CD4-positive, alpha-beta memory T cell (primary cell): ENCODE measurements at places on chromosomes 7 and 10. TPM values are rescaled to one million over a fixed set of nuclear protein-coding genes. Genes with fewer than 3 reads are reported as not detected.

The CAPZA2 gene
- total RNA-seq: 112 TPM

GRCh38 chr7:14288701-14289100 lies 299.2 kb upstream of the ETV1 start:
- DNase-seq: no peak

DNA sequence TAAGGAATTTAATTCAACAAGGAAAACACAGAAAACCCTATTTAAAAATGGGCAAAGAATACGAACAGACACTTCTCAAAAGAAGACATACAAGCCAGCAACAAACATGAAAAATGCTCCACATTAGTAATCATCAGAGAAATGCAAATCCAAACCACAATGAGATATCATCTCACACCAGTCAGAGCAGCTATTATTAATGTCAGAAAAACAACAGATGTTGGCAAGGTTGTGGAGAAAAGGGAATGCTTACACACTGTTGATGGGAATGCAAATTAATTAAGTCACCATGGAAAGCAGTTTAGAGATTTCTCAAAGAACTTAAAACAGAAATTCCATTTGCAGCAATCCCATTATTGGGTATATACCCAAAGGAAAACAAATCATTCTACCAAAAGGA lies 55.2 kb downstream of the GCC1 start:
- DNase-seq: no peak

DNA sequence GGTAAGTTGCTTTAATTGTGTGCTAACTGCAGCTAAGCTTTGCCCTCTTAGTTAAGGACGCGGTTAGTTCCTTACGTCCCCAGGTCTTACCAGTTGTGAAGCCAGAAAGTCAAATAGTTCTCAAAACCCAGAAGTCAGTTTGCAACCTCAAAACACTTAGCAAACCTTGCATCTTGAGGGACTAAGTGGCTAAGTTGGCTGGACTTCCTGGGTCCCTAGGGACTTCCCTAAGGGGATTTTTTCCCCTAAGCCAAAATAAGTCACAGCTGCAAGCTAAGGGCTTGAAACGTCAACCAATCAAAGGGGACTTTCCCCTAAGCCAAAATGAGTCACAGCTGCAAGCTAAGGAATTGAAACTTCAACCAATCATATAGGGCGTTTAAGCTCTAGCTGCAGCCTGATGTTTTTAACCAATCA lies 36.2 kb upstream of the HECW1 start:
- DNase-seq: no peak

DNA sequence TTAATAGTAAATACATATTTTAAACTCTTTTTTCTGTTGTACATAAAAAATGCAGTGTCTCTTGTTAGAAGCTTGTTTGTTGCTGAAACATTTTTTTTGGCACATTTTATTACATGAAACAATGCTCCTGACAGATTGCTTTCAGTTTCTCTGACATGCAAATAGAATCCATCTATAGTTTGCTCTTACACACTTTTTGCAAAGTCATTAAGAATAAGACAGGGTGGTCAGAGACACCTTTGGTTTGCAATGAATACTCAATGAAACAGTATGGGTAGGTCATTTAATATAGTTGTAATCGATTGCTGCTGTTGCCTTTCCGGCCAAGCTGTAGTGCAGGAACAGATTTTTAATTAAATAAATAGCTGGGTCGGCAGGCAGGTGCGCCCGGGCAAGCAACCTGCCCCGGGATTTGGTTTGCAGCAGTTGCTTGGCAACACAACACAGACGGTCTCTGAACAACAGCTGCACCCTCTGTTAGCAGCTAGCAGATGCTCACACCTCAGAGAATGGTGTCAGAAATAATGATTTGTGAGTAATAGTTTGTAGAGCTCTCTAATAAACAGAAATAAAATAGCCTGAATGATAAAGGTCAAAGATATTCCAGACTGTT lies 115.7 kb upstream of the CACNA2D1 start:
- no peak for DNase-seq

DNA sequence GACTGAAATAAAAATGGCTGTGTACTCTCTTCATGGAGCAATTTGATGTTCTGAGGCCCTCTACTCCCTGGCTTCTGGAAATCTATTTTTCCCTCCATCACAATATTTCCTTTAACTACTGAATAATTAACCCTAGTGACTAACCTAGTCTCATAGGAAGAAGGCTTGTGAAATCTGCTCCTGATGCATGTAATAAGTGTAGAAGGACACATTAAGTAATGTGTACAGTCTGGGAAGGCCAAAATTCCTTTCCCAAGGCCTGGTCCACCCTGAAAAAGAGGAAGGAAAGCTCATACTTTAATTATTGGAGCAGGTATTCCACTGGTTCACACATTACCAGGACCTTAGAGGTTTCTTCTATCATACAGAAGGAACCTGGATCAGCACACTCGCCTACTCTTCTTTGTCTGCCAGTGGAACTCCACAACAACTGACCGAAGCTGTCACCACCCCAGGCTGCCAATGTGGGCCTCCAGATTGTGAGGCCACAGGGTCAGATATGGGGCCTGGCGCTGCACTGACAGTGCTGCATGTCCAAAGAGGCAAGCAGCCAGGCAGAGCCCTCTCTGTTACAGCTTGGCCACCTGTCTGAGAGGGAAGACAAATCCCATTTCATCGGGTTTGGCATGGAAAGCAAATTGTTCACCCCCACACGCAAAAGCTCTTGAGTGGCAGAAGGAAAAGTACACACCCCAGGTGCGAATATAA lies 54.4 kb upstream of the FAM133B start:
- DNase-seq: no peak

DNA sequence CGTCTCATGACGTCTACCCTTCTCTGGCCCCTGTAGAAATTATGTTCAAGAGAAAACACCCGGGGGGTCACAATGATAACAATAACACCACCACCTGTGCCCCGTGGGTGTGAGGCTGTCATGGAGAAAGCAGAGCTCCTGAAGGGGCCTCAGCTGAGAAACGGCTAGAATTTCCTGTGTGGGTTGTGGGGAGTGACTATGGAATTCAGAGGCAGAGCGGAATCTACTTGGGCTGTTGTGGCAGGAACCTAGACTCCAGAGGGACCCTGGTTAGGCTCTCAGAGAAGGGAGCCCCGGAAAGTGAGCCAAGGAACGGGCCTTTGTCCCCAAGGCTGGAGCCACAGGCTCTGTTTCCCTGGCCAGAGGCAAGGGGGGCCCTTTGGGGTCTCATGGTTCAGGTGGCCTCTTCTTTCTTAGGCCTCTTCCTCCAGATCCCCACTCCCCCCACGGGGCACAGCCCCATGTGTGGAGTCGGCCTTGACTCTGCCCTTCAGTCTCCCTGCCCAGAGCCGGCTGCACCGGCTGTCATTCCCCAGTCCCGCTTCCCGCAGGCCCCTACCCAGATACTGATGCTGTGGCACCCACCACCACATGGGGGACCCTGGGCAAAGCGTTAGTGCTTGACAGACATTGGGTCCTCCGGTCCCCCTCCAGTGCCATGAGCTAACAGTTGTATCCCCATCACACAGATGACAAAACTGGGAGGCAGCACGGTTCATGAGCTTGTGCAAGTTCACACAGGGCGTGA lies 6.5 kb upstream of the GIMAP8 start:
- no peak for DNase-seq

DNA sequence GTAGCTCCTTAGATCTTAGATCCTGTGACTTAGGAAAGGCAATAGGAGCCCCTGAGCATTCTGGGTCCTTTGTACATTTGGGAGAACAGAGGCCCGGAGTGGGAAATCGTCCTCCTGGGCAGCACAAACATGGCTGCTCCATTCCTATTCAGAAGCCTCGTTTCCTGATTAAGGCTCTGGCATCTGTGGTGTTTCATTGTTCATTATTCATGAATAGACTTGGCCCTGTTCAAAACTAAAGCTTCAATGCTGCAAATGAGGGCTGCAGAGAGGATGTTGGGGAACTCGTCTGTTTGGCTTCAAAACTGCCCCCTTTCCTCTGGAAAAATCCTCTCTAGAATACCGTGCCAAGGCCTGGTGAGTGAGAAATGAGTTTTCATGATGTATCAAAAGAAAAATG lies 3.4 kb upstream of the HTRA1 start:
- no peak for DNase-seq

GRCh38 chr7:117110480-117111315 lies 157.4 kb downstream of the ST7 start:
- DNase-seq: peak; percentile 73
